ENCODE measurements at places on chromosomes 2 and 18.

DNA sequence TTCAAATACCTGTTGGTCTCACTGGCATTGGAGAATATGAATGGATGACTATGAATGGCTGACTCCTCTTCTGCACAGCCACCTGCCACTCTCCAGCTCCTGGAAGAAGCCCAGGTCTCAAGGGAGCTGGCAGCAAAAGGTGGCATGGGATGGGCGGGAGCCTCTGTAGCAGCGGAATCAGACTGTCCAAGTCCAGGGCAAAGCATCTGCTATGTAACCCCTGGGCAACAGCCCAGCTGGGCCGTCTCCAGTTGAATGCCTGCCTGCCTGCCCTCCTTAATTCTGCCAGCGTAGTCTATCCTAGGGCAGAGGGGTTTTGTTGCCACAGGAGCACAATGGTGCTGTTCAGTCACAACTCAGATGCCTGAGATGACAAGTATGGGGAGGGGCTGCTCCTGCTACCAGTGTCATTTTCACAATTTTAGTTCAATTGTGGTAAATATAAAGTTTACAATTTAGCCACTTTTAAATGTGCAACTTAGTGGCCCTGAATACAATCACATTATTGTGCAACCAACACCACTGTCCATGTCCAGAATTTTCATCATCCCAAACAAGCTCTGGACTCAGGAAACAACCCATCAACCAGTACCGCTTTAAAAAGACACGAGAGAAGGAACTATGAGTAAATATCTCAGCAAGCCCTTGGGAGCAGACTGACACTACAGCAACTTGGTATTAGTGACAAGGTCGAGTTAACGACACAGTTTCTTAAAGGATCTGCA is 115.2 kb downstream of the MYO5B start:
- no peak for DNase-seq

DNA sequence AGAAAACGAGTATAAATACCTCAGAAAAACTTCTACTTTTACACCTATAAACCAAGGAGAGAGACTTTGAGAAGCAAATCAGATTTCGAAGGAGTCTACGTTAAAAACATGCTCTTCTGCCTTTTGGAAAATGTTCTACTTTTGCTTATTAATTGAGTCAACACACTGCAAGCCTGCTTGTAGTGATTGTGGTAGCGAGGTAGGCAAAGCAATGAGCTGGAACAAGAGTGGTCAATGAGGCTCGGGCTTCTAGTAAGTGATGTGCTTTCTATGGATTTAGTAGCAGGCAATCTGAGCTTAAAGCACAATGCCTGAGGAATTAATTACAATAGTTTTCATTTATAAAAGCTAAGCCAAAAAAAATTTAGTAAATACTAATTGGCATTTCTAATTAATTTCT is 103.4 kb upstream of the TFCP2L1 start:
- no peak for DNase-seq

GRCh38 chr2:206068207-206068606 is 17.8 kb downstream of the INO80D start:
- DNase-seq, result no peak

DNA sequence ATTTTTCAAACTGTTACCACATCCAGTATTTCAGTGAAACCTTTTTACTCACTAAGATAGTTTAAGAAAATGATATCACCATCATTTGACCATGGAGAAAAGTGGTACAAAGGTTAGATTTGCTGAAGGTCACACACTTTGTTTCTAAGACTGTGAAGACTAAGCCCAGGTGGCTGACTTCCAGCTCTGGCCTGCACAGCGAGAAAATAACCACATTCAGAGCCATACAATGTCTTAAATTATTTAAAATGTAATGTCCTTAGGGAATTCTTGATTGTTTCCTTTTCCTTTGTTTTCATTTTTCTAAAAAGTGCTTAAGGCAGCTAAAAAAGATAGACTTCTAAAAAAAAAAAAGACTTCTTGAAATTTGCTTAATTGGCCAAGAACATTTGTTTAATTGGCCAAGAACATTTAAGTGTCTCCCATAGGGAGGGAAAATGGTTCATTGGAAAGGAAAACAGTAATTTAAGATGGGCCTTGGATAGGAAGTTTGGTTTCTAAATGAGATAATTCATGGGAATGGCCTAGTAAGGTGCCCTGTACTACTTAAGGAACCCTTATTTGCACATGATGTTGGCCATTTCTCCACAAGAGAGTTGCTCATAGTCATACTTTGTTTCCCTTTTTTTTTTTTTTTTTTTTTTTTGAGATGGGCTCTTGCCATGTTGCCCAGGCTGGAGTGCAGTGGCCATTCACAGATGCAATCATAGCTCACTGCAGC is 45.2 kb downstream of the CYP1B1 start:
- DNase-seq, result no peak

DNA sequence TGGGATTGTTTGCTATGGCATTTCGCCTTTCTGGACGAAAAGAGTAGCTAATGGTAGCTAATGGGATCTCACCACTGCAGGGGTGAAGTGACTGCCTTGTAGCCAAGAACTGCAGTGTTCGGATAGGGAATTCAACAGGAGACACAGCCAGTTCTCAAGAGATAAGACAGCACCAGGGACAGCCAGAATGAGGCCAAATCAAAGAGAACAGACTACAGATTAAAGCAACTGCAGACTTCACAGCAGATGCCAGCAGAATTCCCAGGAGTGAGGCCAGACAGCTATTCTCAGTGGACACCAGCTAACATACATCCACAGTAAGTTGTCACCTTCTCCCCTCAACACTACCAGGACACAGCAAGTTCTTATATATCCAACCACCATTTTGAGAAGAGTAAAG is 124.0 kb downstream of the PLA2R1 start:
- no peak for DNase-seq

DNA sequence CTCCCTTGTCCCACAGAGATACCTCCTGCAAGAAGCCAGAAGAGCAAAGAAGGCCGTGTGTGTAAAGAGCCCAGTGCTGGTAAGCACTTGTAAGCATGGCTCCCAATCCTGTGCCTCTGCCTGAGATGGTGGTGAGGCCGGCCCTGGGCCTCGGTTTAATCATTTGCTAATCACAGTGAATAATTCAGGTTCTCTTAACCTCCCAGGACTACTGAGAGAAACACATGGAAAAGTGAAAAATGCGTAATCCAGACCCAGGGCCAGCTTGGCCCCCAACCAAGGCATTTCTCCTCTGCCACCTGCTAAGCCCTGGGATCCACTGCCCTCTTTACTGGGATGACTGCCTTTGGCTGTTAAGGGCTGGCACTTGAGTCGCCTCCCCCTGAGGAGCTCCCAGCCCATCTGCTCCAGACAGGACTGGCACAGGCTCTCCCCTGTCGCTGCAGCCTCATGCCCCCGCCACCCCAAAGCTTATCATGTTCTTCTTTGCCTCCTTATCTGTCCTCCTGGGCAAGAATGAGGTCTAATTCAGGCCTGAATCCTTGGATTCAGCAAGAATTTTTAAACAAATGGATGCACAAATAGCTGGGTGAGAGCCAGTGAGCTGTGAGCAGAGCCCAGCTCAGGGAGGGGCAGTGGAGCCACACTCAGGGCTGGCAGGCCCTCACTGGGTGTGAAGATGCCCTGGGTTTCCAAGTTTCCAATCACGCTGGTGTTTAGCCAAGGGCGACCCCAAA is 193.9 kb upstream of the HS6ST1 start:
- no peak for DNase-seq

DNA sequence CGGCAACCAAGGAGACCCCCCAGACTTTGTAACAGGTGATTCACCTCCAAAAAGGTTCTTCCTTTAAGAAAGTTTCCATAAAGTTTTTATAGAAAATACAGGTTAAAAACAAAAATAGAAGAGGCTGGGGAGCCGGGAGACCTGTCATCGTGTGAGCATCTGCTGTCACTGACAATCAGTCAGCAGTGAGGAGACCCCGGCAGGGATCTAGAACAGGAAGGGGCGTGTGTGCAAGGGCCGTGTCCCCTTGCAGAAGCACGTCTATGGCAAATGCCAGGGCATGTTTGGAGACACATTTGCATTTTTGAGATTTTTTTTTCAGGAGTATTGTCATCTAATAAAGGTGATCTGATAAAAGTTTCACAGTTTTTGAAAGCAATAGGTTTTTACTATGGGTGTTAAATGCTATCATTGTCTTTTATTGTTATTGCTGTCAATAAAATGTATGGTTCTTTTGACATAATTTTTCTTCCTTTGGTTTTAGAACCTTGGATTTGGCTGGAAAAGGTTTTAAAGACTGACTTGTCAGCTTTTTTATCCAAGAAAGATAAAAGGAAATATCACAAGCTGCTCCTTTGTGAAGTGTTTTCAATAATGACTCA is 52.1 kb downstream of the MTCL1 start:
- DNase-seq, result no peak

- no peak for DNase-seq
These were observed 12.6 kb downstream of the AGPS start for GRCh38 chr2:177405029-177405692.

GRCh38 chr18:52175406-52175805 is 164.6 kb upstream of the DCC start:
- no peak for DNase-seq

- peak; percentile 74 for DNase-seq
These were observed 782 bp downstream of the FAM228B start for GRCh38 chr2:24123922-24124580.

GRCh38 chr2:65706411-65706810 is 274.0 kb upstream of the SPRED2 start:
- DNase-seq, result no peak
